ENCODE measurements at places on chromosomes 4 and X. TPM values are rescaled to one million over a fixed set of nuclear protein-coding genes. Genes with fewer than 3 reads are reported as not detected.

- no peak for DNase-seq
These were observed 73.1 kb downstream of the CPZ start for GRCh38 chr4:8665406-8666360.

DNA sequence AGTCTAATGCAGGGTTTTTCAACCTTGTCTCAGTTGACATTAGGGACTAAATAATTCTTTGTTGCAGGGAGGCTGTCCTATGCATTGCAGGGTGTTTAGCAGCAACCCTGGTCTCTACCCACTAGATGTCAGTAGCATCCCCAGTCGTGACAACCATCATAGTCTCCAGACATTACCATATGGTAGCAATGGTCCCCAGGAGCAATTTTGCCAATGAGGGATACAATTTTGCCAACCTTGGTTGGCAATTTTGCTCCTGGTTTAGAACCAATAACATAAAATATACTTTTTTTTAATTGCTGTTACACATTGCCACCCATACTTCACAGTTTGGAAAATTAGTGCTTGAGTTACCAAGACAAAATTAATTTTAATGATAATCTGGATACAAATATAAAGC, 6.0 kb downstream of the EREG start:
- no peak for DNase-seq

UNC5C gene
- 1.3 TPM for polyA plus RNA-seq

SLC6A14 gene
- polyA plus RNA-seq = not detected

DNA sequence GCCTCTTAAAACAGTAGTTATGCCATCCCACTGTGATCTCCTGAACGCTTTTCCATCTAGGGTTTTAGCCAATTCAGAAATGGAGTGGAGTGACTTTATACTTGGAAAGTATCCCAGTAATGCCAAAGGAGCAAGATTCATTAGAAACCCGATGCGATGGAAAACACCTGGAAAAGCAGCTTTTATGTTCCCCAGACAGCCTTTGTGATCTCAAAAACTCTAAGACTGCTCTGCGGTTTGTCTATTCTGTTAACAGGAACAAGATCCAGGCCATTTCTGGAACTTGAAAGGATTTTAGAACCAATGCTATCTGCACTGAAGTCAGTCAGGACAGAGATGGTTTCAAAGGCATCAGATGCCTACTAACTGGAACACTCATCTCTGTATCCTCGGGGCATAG, 145.1 kb downstream of the APBB2 start:
- no peak for DNase-seq

GRCh38 chr4:83830138-83830888, 294.4 kb downstream of the GPAT3 start:
- peak; percentile 6 for DNase-seq

- no peak for DNase-seq
These were observed 8.0 kb upstream of the CCDC110 start for GRCh38 chr4:185479507-185479971.

GRCh38 chr4:41753942-41754341, 5.4 kb upstream of the PHOX2B start:
- DNase-seq = no peak

DNA sequence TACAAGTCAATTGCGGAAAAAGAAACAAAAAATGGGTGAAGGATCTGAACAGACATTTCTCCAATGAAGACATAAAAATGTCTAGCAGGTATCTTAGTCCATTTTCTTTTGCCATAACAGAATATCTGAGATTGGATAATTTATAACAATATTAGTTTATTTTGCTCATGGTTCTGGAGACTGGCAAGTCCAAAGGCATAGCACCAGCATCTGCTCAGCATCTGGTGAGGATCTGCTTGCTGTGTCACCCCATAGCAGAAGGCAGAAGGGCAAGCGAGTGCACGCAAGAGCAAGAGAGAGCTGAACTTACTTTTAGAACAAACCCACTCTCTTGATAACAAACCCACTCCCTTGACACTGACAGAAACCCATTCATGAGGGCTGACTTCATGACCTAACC, 29.7 kb downstream of the GAB3 start:
- no peak for DNase-seq

- no peak for DNase-seq
These were observed 101.1 kb downstream of the MID1 start for GRCh38 chrX:10519278-10519677.

SATL1 gene
- polyA plus RNA-seq = 0.14 TPM

DNA sequence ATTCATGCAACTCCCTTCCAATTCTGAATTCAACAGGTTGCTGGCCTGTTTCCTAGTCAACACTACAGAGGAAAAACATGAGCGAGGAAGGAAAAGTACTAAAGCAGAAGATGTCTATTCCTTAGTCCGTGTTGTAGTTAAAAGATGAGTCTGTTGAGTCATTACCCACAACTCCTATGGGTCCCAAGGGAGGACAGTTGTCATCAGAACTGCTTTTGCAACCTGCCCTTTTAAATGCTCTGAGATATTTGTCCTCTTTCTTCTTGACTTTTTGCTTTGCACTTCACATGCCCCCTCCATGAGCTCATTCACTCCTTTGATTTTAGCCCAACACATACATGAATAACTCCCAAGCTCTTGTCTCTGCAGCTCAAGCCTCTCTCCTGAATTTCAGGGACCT, 119.2 kb downstream of the CORIN start:
- DNase-seq = no peak

AMTN gene
- polyA plus RNA-seq = not detected

PABPC5 gene
- polyA plus RNA-seq = 1.4 TPM

- DNase-seq = no peak
These were observed 44.3 kb downstream of the CCNG2 start for GRCh38 chr4:77201343-77201742.

GRCh38 chr4:1176398-1177273, 4.3 kb upstream of the SPON2 start:
- no peak for DNase-seq

AGTR2 gene
- polyA plus RNA-seq = 0.25 TPM

GRCh38 chrX:123731258-123731986, 1.4 kb downstream of the THOC2 start:
- no peak for DNase-seq

DNA sequence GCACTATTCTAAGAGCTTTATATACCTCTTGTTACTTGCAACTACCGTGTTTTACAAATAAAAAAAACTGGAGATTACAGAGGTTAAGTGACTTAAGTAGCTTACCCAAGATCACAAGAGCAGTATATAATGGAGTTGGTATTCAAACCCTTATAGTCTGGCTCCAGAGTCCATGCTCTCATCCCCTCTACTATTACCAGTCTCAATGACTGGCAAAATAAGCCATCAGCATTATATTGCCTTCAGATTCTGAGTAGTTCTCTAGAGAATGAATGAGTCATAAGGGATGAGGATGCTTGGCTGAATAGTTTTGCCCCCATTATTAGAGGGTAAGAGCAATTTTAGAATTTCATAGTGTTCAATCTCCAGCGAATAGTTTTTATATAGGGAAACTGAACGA, 170.1 kb upstream of the ATOH1 start:
- DNase-seq = no peak

DNA sequence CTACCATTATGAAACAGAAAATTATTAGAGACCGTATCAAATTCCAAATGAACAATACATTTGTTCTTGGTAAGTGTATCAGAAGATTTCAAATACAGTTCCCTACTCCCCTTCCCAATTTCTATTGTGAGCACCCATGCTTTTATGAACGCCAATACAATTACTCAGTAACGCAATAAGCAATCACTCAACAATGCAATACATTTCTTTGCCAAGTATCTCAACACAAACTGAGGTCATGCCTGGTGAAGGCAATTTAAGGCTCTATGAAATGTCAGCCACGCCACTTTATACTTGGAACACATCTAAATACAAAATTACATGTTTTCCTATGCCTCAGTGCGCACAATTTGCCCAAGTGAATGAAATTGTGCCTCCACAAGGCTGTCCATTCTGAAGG, 712 bp downstream of the PNPLA4 start:
- no peak for DNase-seq

SPANXA2 gene
- polyA plus RNA-seq = not detected

JCHAIN gene
- polyA plus RNA-seq = 0.36 TPM

DNA sequence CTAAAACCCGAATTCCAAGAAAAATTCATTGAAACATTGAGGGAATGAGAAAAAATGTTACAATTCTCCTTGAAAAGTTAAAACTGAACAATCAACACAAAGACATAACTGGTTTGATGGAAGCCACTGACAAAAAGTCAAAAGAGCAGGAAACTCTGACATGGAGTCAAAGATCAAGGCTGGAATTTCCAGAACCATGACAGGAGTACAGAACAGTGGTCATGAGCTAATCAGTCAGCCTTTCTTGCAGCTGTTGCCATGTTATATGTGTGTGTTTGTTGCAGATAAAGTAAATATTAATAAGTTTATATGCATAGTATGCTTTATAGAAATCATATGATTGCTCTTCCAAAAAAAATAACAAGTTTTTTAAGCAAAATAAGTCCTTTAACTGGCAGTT, 184.7 kb upstream of the HCCS start:
- no peak for DNase-seq

FAM236D gene
- not detected for polyA plus RNA-seq

TCEAL3 gene
- 71.5 TPM for polyA plus RNA-seq

GRCh38 chr4:33302321-33302720, 2582.2 kb downstream of the PCDH7 start:
- DNase-seq = no peak

GSTCD gene
- 2.1 TPM for polyA plus RNA-seq

- DNase-seq = peak; percentile 89
These were observed 107.4 kb upstream of the SLC4A4 start for GRCh38 chr4:71231129-71232055.

- no peak for DNase-seq
These were observed 216.8 kb downstream of the IL15 start for GRCh38 chr4:141853091-141853764.

- DNase-seq = no peak
These were observed 101.9 kb upstream of the BCOR start for GRCh38 chrX:40199704-40200103.

- no peak for DNase-seq
These were observed 199.4 kb upstream of the CENPE start for GRCh38 chr4:103397541-103397940.

DNA sequence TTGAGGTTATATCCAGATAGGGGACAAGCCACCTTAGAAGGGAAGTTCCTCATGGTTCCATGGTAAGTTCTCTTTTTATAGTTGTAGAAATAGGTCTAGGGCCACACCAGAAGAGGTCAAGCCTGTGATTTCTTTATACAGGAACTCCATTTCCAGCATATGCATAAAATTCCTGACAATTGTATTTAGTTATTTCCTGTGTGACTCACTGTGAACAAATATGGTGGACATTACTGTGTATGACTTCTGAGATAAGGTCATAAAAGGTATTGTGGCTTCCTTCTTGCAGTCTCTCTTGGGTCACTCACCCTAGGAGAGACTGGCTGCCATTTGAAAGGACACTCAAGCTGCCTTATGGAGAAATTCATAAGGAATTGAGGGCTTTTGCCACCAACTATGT, 2.2 kb upstream of the C4orf36 start:
- DNase-seq = no peak
